ENCODE measurements at places on chromosomes 12 and 14.

DNA sequence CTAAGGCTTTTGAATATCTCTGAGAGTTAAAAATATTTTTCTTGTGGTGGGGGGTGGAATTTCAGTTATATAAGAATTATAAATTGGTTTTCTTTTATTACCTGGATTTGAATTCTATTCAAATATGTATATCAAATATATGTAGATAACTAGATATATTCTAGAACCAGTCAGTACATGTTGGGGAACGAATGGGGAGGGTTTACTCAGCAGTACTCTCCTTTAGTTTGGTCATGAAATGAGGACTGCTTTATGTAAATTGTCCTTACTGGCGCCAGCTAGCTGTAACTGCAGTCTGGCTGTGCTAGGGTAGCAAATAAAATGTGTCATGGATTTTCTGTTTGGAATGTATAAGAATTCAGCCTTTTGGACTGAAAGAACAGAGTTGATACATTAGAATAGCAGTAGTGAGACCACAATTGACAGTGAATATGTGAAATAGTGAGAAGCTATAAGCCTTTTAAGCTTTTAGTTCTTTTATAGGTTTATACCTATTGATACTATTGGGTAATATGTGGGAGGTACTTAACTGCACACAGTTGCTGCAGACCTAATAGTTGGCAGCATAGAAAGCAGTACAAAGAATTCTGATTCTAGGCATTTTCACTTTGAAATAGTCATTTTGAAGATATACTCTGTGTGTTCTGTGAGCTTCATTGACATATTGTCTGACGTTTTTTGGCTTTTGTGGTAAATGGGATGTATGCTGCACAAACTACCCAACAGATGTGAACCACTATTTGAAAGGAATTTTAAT is 29.0 kb downstream of the ATF7IP start:
- DNase-seq: no peak

GRCh38 chr14:33390335-33390734 is 451.7 kb downstream of the NPAS3 start:
- DNase-seq: no peak

- DNase-seq: peak; percentile 17
Measured at GRCh38 chr12:122836027-122836921, 1.0 kb downstream of the HIP1R start.

DNA sequence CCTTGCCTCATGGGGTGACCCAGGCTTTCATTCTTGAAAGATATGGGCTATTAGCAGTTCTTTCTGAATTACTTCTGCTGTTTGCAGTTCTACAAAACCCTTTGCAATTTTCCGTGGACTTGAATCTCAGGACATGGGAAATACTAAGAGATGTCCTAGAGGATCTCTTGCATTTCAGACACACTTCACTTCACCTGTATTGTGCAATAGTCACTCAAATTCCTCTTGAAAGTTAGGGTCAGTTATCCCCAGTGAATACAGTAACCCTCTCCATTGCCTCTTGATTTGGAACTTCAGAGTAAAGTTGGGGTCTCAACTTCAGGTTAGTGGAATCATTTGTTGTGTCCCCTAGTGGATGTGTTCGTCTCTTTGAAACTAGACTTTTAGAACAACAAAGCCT is 31.8 kb downstream of the YLPM1 start:
- DNase-seq: no peak

DNA sequence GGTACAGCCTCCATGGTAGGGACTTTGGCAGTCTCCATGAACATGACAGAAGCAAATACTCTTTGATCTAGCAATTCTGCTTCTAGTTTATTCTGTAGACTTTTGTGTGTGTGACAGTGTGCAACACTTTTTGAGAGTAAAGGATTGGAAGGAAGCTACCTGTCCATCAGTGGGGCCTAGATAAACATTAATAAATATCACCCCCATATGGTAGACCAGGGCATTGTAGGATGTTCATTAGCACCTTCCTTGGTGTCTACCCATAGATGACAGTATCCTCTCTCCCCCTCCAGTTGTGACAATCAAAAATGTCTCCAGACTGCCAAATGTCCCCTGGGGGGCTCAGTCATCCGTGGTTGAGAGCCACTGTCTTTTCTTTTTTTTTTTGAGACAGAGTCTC is 10.8 kb downstream of the SNRNP35 start:
- DNase-seq: no peak

Data from stimulated activated CD8-positive, alpha-beta memory T cell treated with anti-CD3 and anti-CD28 coated beads, Interleukin-12 subunit alpha, Interleukin-12 subunit beta, amount 100 ng/mL, for 4 hours (primary cell).